ENCODE measurements at places on chromosomes 1 and 21.

DNA sequence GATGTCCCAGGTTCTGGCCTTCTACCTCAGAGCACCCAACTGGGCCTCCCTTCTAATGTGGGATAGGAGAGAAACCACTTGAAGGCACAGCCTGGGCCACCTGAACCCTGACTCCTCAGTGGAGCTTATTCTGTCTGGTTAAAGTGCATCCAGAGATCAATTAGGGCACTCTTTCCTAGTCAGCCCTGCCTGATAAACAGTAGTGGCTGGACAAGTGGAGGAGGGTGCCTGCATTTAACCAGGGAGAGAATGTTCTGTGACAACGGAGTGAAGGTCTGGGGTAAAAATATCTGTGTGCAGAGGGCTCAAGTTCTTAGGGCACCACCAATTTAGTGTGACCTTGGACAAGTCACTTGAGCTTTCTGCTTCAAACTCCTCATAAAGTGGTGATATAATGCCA is 101.8 kb downstream of the FAM78B start:
- no peak for DNase-seq

- DNase-seq: no peak
These were observed at the start of gene SYT6 for GRCh38 chr1:114153261-114154145. SYT6 (minus strand) TSS chr1:114153869; CDS start chr1:114153772, 97 bp downstream.

GRCh38 chr1:219174460-219175211 is 958 bp downstream of the LYPLAL1 start:
- no peak for DNase-seq

DNA sequence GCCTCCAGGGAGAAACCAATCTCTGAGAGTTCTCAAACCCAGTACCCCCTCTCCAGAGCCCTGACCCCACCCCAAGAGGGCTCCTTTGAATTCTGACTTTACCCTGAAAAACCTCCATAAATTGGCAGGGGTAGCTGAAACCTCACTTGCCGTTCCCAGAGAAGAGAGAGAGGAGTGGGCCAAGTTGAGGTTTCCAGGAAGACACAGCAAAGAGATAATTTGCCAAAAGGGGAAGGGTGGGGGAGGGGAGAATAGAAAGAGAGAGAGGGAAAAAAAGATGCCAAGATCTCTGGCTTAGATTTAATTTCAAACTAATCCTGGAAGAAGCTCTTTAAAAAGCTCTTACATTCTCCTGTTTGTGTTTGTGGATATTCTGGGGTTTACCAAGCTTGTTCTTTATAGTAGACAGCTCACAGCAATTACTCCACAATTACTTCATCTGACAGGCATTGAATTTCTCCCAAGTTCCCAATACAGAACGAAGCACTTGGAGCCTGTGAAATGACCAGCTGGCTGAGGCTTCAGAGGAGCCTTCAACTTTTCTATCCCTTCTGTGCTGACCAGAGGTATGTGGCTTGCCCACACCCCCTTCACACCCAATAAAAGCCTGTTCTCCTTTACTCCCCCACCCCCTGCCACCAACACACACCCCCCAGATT is 1.1 kb upstream of the GRHL3 start:
- DNase-seq: no peak

DNA sequence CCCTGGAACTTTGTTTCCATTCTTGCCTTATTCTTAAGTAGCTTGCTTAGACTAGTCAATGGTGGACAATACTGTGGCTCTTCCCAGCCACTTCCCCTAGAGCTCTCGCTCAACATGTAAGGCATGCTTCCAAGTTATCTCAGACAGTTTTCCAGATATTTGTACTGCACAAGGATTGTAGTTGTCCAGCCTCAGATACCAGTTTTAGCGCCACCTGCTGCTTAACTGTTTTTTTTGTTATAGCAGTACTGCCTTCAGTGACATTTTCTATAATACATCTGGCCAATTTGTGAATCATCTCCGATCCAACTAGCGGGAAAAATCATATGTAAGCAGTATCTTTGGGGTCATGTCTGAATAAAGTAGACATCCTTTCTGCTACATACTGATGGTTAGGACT is 346.7 kb upstream of the ADGRL4 start:
- no peak for DNase-seq

Data from activated effector memory CD4-positive, alpha-beta T cell treated with Interleukin-2 at 50 U/mL for 16 hours (primary cell).